Natural killer cell (primary cell): ENCODE measurements at places on chromosomes 7 and 10. TPM values are rescaled to one million over a fixed set of nuclear protein-coding genes. Genes with fewer than 3 reads are reported as not detected.

- no peak for DNase-seq
Measured at GRCh38 chr7:157265051-157265450, 71.8 kb upstream of the DNAJB6 start.

DNA sequence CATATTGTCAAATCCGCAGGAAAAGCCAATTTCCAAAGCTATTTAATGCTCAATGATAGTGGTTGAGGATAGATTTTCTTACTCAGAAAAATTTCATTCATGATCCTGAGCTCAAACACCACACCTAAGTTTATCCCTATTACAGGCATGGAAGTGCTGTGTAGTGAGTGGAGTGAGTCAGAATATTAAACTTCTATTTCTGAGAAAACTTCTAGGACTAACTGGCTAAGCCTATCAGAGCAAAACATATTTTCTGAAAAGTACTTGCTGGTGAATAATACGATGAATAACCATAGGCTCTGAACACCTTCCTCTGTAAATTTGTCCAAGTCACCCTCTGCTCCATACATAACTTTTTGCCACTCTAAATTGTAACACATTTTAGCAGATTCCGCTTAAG is 221.5 kb downstream of the SUGCT start:
- DNase-seq = no peak

- no peak for DNase-seq
Measured at GRCh38 chr7:119037941-119038340, 813.4 kb downstream of the ANKRD7 start.

DNA sequence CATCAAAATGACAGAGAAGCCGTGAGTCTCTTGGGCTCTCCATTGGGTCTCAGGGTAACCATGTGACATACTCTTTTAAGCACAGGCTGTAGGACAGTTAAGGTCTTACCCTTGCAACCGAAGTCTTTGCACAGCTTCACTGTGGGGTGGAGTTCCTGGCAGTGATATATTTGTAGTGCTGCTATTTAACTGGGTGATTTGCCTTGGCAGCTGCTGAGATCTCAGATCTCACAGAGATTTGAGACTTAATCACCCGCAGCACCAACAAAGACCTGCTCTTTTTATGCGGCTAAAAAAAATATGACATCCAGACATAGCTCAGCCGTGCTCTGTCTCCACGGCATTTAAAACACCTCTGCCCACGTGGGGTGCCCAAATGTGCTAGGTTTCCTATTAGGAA is 63.4 kb upstream of the NPTX2 start:
- no peak for DNase-seq

- DNase-seq = no peak
Measured at GRCh38 chr10:130621231-130621775, 485.1 kb downstream of the GLRX3 start.

GRCh38 chr10:130372222-130372621 is 236.0 kb downstream of the GLRX3 start:
- DNase-seq = no peak

GRCh38 chr10:68185085-68185484 is 46.8 kb downstream of the ATOH7 start:
- no peak for DNase-seq

DNA sequence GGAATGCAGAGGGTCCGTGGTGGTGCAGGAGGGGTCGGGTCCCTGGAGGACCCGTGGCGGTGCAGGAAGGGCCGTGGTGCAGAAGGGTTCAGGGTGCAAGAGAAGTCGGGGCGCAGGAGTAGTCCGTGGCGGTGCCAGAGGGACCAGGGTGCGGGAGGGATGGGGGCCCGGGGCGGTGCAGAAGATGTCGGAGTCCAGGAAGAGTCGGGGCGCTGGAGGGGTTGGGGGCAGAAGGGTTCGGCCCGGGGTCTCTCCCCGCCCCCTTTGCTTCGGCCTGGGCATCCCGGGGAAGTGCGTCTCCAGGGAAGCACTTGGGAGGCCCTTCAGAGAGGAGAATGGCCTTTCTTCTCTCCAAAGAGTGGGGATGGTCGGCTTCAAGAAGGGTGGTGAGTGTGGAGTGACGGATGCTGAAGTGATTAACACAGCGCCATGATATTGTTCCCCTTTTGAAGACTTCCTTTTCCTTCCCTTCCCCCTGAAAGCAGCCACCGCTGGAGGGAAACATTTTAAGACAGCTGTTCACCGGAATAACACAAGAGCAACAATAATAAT is 997 bp downstream of the WDR37 start:
- DNase-seq = peak; percentile 46

DNA sequence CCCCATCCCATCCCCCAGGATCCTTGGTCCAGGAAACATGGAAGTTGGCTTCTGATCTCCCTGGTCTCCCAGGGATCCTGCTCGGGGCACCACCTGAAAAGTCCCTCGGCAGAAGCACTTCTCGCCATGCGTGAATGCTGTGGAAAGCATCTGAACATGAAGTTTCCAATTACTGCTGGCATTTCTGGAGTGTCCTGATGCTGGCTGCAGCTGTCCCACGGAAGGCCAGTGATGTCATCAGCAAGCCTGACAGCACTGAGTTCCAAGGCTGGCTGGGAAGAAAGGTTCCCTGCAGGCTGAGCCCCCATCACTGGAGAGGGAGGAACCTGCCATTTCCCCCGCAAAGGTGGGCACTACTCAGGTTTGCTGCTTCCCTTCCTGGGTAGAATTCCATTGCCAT is 71.4 kb downstream of the KCNMA1 start:
- no peak for DNase-seq

GRCh38 chr10:129814681-129815646 is 149.1 kb downstream of the EBF3 start:
- no peak for DNase-seq

DNA sequence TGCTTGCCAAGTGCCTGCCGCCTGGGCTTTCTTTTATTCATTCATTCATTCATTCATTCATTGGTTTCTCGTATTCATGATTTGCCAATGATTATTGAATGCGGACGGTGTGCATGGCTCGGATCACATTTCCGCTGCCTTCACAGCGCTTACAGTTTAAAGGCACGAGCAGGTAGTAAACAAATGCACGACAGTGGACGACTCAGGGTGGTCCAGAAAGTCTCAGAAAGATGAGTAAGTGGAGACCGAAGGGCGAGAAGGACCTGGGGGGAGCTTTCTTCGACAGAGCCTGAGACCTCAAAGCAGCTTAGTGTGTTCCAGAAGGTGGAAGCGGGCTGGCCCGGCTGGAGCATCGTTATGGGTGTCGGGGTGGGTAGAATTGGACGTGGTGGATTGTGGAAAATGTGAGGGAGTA is 506 bp downstream of the MCM10 start:
- no peak for DNase-seq

- DNase-seq = no peak
Measured at GRCh38 chr10:4581929-4582328, 244.1 kb upstream of the AKR1E2 start.

DNA sequence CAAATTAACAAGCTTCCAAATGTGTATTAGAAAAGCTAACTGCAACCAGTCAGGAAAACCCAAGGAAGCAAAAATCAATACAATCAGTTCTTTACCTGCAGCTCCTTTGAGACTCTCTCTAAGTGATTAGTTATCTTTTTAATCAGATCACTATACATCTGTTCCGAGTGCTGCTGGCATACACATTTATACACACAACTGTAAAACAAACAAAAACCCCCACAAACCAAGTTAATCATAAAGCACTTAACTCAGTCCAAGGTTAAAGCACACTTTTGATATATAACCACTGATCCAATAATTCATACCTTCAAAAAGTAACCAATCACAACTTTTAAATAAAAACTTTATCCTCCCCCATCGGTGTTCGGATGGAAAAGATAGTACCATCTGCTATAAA is 25.6 kb downstream of the CACUL1 start:
- DNase-seq = no peak

- no peak for DNase-seq
Measured at GRCh38 chr7:138292951-138293350, 167.1 kb upstream of the TRIM24 start.

- DNase-seq = no peak
Measured at GRCh38 chr7:68800316-68800715, 798.0 kb upstream of the AUTS2 start.

GRCh38 chr10:29611781-29612381 is 22.9 kb downstream of the SVIL start:
- no peak for DNase-seq

GRCh38 chr10:49700997-49701396 is 21.5 kb downstream of the C10orf53 start:
- no peak for DNase-seq

DNA sequence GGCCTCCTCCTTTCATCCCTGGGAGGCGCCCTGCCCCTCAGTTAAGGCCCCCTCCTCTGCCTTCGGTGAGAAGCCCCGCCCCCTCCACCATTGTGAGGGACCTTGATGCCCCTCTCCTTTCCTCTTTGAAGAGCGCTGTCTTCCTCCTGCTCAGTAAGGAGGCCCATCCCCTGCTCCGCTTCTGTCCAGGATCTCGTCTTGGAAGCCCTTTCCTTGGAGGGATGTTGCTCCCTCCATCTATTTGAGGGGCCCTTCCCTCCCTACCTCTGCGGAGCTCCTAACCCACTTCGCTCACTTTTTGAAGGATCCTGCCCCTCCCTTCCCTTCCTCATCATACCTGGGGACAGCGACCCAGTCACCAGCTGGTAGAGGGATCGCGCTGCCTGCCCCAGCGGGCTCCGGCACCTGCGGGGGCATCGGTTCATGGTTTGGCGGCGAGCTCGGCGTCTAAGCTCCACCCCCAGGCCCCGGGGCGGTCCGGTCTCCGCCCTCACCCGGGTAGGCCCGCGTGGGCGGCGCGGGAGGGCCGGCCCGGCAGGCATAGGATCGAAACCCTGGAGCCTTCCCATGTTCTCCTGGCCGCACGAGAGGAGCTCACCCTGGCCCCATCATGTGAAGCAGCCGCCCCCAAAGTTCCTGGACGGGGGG is 4.1 kb downstream of the KCNIP2 start:
- peak; percentile 77 for DNase-seq

- peak; percentile 88 for DNase-seq
Measured at GRCh38 chr10:6530211-6530840, 49.8 kb downstream of the PRKCQ start.

DNA sequence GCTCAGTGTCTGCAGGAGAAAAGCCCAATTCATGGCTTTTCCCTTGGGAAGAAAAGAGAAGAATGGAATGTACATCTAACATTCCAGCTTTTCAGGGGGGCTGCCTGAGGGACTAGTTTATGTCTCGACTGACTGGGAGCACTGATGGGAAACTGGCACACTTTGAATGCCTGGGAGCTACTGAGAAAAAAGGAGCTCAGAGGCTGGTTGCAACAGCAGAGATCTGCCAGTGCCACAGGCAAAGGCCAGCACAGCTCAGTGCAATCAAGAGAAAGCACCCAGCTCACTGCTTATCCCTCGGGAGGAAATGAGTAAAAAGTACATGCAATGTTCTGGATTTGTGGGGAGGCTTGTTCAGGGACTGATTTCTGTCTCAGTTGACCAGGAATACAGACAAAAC is 226.2 kb downstream of the COBL start:
- DNase-seq = no peak

DNA sequence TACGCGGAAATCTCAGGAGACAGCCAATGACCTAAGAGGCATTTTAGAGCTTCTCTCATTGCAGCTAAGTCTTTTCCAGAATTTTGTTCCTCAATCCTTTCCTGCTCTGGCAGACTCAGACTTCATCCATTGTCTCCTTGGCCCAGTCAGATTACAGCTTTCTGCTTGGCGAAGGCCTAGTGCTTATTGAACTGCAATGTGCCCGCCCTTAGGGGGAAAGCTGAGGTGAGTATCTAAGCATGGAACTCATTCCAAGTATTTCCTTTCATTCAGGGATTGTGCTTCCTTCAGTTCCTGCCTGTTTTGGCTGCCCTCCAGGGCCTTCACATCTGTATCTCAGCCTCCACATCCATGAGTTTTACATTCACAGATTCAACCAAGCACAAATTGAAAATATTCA is 37.5 kb downstream of the PRLHR start:
- no peak for DNase-seq

DNA sequence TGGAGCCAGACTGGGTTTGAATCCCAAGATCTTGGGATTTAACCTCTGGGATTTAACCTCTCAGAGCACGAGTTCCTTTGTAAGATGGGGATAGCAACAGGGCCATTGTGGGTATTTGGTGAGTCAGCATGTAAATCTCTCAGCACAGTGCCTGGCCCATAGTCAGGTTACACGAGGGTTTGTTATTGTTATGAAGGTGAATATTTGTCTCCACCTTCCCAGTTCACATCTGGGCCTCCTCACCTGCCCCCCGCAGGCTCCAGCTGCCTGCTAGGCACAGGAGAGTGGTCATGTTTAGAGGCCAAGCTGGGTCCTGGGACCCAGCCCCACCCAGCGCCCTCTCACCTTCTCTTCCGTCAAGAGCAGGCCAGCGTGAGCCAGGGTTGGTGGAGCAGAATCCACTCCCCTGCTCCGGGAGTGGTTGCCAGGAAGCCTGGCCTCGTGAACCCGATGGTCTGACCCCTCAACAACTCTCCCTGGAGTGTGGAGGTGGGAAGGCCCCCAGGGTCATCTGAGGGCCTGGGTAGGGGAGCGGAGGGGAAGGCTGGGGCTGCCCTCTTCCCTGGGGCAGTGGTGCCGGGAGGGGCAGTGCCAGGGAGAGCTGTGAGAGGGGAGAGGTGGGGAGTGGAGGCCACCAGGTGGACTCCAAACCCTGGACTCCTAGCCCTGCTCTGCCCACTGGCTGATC is 26.0 kb downstream of the FAM241B start:
- DNase-seq = no peak

DNA sequence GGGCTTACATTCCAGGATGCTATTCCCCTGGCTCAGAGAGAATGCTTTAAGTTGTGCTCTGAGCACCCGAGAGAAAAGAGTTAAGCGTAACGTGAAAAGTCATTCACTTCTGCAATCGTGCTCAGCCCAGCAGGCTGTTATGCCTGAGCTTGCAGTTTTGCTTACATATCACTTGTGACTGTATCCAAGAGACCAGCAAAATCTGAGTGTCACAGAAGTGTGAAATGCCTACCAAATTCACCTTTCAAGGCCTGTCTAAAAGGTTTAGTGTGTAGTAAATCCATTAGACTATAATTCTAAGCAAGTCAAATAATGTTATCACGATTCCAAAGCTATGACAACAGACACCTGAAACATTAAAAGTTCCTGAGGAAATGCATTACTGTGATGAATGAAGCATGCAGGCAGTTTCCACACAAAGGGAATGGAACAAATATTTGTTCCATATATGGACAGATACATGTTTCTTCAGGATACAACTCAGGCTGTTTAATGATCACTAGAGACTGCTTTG is 20.1 kb downstream of the ITGB1 start:
- DNase-seq = peak; percentile 24

DNA sequence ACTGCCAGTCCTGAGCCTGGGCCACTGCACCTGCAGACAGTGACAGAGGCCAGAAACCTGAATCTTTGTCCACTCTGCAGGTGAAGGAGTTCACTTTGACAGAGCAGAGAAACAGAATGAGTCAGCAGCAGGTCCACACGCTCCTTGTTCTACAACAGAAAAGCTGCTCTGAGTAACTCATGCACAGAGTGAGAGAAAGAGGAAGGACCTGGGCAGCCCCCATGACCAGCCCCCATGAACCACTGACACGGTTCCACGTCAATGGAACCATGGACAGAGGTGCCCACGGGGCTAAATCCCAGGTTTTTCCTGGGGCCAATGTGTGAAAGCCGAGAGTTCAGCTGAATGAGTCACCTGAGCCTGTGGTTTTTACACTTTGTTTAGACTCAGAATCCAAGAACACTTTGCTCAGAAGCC is 40.8 kb upstream of the CTBP2 start:
- DNase-seq = no peak

GPR15LG gene
- total RNA-seq = not detected

CTAGE6 gene
- total RNA-seq = 0.40 TPM

CALML3 gene
- not detected for total RNA-seq

IDI2 gene
- total RNA-seq = not detected

SLC26A3 gene
- not detected for total RNA-seq

NUTM2E gene
- 0.49 TPM for total RNA-seq

TMEM229A gene
- not detected for total RNA-seq

FFAR4 gene
- not detected for total RNA-seq

ATG9B gene
- 4.4 TPM for total RNA-seq
